NCI-H510A treated with DMSO at 0.1 percent for 48 hours (cell line): ENCODE measurements at places on chromosomes 7 and 10.

DNA sequence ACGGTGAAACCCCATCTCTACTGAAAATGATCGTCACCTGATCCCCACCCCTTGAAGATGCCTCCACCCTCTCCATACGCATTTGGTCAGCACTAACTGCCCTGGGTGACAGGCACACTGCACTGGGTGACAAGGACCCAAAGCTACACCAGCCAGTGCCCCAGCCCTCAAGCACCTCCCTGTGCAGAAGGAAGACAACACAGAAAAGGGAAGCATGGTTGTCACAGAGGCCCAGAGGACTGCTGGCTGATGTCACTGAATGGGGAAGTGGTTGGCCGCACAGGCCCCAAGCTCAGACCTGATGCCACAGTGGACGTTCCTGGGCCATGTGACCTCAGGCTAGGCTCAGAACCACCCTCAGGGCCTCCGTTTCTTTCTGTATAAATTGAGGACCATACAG, 4.2 kb upstream of the PILRA start:
- no peak for DNase-seq

GRCh38 chr7:135527025-135527424, 17.1 kb upstream of the CNOT4 start:
- no peak for DNase-seq

GRCh38 chr7:38127216-38128207, 50.5 kb upstream of the STARD3NL start:
- no peak for DNase-seq

- no peak for DNase-seq
Observed at GRCh38 chr7:105886776-105887175, 10.4 kb upstream of the ATXN7L1 start.

- no peak for DNase-seq
Observed at GRCh38 chr10:79385804-79386531, 38.7 kb downstream of the PPIF start.

DNA sequence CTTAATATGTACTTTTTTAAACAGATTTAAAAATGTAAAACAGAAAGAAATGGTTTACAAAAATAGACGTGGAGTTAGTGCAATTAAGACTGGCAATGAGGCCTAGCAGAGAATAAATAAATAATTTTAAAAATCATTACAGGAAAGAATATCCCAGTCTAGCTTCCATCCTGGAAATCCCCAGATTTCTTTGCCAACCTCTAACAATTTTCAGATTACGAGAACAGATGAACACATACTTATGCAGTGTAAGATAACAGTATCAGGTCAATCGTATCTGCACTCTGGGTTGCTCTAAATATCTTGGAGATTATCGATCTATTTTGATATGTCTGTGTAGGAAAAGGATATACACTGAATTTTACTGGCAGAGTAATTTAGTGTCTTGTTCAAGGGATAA, 210.5 kb downstream of the SEMA3A start:
- no peak for DNase-seq

DNA sequence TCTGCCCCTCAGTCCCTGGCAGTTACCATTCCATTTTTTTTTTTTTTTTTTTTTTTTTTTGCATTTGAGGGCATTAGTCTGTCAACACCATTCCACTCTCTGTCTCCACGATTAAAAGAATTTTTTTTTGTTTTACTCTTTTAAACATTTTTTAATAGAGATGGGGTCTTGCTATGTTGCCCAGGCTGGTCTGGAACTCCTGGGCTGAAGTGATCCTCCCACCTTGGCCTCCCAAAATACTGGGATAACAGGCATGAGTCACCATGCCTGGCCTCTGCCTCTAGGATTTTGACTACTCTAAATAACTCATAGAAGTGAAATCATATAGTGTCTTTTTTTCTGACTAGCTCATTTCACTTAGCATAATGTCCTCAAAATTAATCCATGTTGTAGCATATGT, 16.5 kb upstream of the CLDN3 start:
- no peak for DNase-seq

DNA sequence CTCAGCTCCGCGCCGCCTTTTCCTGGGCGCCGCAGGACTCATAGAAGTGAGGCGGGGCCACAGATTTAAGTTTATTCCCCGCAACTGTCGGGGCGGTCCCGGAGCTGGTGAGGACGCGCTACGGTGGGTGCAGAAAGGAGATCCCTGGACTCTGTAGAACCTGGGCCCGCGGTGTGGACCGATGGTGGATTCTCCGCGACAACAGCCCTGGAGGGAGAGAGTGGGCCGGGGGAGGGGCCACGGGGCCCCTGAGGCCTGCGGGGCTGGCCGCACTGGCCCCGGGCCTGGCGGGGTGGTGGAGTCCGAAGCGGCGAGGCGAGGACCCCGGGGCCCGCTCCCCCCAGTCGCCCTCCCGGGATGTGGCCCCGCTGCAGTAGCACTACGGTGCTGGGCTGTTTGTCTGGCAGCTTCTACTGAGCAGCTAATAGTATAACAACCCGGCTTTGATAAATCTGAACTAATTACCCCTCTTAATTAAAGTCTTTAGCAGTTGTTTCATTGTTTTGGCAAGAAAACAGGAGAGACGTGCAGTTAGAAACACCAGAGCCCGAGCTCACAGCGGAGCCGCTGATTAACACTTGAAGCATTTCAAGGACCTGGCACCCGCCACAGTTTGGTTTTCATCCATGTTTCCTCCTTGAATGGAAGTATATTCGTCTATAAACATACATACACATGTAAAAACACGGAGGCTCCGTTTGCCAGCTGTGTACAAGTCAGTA, 4.2 kb downstream of the FEZF1 start:
- no peak for DNase-seq

- peak; percentile 67 for DNase-seq
Observed at GRCh38 chr10:34319197-34319846, 495.8 kb downstream of the PARD3 start.

DNA sequence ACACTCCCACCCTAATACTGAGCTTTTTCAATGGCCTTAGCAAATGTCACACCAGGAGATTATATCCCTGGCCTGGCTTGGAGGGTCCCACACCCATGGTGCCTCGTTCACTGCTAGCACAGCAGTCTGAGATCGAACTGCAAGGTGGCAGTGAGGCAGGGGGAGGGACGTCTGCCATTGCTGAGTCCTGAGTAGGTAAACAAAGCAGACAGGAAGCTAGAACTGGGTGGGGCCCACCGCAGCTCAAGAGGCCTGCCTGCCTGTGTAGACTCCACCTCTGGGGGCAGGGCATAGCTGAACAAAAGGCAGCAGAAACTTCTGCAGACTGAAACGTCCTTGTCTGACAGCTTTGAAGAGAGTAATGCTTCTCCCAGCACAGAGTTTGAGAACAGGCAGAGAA, 338.9 kb upstream of the MBL2 start:
- DNase-seq: no peak

DNA sequence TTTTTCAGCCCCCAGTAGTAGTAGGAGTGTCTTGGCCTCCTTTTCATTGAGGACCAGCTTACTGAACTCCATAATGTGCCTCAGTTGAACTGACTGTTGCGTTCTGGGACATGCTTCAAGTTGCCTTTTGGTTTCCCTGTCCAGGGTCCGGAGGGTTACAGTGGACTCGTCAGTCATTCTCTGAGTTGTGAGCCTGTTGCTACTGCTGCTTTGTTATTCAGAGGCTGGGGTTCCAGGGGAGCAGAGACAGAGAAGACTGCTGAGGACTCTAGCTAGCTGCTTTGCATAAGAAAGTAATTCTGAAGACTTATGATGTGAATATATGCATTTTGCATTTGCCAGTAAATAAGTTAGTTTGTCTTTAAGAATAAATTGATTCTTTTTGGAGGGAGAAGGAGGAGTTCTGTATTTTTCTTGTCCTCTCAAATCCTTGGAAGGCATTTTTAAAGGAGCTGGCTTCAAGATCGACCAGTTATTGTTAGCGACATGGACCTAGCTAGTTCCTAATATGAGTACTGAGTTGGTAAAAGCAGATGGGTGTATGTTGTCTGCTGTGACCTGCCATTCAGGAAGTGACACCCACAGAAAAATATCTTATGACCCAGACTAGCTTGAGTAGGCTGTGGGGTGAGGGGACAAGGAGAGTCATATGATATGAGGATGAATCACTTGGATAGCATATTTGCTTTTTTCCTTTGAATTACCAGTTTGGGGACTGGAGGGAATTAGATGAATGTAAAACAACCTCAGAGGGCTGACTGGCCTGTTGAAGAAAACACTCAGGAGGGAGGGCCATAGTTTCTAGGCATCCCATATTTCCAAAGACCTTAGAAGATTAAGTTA, 8.3 kb downstream of the PI4K2A start:
- DNase-seq: no peak

GRCh38 chr10:81215498-81215897, 659.5 kb upstream of the NRG3 start:
- DNase-seq: no peak

DNA sequence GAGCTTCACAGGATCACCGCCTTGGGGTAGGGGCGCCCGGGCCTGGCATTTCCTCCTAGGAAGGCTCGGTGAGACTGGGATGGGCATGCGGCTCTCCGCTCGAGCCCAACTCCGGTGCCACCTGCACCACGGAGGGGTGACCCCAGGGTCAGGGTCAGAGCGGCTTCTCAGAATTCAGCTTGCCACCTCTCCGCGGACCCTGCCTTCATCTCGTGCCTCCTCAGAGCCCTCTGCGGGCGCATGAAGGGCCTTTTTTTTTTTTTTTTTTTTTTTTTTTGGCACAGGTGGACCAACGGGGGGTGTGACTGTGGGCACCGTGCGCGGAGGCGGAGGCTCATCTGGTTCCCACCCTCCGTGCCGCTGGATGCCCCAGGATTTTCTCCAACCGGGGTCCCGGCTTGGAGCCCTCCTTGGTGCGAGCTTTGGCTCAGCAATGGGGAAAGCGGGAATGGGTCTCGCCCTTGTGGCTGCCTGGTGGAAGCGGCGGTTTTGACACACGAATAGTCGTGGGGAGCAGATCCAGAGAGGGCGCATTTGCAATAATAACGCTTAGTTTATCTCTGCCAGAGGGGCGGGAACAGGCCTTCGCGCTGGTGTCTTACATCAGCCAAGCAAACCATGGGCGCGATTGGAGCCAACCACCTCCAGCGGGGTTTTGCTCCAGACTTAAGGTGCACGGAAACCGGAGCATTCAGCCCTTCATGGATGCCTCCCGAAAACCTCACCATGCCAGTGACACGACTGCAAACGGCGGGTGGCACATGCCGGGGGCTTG, 5.0 kb upstream of the TNRC18 start:
- DNase-seq: peak; percentile 68

- DNase-seq: no peak
Observed at GRCh38 chr10:22386503-22386902, 41.2 kb downstream of the SPAG6 start.

- DNase-seq: no peak
Observed at GRCh38 chr10:93131986-93132385, 58.3 kb downstream of the CYP26A1 start.

GRCh38 chr10:76892766-76893479, 744.7 kb downstream of the KCNMA1 start:
- no peak for DNase-seq

- no peak for DNase-seq
Observed at GRCh38 chr10:15540727-15541126, 169.6 kb upstream of the FAM171A1 start.

- DNase-seq: no peak
Observed at GRCh38 chr7:92698237-92698841, 108.1 kb upstream of the FAM133B start.

- DNase-seq: no peak
Observed at GRCh38 chr7:84722086-84722485, 464.8 kb downstream of the SEMA3D start.

DNA sequence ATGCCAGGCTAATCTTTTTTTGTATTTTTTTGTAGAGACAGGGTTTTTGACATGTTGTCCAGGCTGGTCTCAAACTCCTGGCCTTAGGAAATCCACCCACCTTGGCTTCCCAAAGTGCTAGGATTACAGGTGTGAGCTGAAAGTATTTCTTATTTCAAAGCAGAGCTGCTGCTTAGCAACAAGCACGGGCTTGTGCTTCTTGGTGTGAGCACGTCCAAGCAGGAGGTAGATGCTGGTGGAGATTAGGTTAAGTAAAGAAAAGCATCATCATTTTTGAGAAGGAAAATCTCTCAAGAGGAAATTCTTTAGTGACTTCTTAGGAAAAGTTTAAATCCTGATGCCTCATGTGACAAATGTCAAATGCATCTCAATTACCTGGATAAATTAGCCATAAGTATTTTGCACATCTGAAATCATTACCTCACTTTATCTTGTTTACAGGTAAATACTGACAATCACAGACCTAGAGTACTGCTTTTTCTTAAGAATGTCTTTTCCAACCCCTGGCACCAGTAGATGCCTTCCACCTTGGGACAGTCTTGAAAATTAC, 431.8 kb upstream of the FZD8 start:
- DNase-seq: no peak

DNA sequence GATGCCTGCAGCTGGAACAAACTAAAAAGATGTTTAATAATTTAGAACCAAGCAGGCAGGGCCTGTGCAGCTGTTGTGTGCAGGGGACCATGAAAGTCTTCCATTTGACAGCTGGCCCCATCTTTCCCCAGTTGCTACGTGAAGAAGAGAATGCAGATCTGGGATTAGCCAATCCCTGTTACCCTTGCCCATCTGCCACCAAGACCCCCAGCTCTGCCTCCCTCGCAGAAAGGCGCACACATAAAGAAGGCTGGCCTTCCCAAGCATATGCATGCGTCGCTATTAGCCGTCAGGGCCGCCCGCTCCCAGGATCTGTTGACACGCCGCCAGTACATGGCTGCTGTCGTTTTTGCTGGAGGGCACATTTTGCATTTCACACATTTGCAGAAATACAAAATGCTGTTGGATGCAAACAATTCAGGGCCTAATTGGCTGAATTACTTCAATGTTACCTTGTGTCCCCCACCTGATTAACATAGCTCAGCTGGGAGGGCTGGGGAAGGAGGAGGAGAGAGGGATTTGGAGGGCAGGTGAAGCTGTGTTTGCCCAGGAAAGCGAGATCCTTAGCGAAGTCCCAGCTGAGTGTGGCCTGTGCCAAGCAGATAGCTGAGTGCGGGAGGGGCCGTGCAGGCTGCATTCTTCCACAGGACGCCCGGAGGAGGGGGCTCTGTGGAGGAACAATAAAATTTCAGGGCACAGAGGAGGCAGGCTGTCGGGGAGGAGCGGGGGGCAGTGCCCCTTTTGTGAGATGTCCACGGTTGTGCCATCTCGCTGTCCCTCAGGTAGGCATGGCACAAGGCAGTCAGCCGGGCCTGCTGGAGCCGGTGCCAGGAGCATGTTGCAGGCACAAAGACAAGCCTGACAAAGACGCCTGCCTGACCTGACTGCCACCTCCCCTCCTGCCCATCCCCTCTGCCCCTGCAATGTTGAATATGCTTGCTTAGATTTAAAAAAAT, 443.0 kb upstream of the MKI67 start:
- DNase-seq: no peak

DNA sequence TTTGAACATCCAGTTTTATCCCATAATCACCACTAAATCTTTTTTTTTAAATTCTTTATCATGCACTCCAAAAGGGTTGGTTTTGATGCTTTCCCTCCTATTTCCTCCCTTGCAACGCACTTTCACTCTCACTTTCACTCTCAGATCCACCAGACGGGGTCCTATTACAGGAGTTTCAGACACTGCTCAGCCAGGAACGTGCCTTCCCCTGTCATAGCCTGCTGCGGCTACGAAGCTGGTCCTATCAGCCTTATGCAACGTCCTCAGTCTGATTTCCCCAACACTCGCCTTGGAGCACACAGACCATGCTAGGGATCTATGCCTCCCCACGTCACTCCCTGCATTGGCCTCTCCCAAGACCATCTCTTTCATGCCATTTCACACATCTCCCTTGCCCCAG, 23.4 kb downstream of the ZPBP start:
- no peak for DNase-seq
